ENCODE measurements at places on chromosomes 11 and 22.

DNA sequence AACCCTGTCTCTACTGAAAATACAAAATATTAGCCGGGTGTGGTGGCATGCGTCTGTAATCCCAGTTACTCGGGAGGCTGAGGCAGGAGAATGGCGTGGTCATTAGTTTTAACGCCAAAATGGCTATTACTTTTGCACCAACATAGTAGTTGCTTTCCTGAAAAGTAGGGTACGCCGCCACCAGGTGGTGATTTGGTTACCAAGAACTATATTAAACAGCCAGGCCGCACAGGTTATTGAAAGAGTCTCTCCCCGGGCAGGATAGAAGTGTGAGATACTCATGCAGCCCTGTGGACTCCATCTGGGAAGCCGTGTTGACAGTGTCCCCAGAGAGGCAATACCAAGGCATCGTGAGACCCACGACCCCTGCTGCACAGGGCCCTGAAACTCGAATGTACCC lies 24.6 kb upstream of the LRRC32 start:
- DNase-seq, result no peak

DNA sequence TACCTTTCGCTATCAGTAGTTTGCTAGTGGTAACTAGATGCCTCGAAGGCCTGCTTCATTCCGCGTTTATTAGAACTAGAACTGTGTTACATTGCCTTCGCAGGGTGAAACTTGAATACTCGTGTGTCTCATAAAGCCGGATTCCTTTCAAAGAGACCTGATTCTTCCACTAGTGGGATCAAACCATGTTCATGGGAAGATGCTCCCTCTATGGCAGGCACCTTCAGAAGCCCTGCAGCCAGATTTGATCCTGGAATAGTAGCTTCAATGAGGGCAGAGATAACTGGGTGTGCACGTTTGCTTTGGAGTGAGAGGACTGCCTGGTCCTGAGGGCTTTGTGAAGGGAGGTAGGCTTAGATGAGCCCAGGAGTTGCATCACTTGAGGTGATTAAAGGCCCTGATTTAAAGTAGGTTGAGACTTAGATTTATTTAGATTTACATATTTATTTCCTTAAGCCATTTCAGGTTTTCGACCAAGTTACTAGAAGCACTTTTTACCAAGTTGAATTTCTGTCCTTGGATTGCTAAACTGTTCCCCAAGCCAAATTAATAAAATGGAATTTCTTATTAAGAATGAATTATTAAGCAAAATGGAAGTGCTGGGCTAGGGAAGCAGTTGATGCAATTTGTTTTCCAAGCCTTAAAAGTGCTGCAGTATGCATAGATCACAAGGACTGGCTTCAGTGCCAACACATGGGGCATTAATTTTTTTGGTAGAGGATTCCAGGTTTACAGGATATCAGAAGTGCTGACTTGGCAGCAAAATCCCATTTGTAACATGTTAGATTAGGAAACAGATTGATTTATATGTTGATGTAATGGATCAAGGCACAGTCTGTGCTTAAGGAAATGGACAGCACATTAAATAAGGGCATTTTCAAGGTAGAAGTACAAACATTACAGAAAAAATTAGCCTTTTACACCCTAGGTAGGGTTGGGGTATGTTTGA lies 32.9 kb downstream of the APLP2 start:
- DNase-seq, result no peak

- no peak for DNase-seq
These were observed 9.2 kb downstream of the FBLN1 start for GRCh38 chr22:45511847-45512261.

DNA sequence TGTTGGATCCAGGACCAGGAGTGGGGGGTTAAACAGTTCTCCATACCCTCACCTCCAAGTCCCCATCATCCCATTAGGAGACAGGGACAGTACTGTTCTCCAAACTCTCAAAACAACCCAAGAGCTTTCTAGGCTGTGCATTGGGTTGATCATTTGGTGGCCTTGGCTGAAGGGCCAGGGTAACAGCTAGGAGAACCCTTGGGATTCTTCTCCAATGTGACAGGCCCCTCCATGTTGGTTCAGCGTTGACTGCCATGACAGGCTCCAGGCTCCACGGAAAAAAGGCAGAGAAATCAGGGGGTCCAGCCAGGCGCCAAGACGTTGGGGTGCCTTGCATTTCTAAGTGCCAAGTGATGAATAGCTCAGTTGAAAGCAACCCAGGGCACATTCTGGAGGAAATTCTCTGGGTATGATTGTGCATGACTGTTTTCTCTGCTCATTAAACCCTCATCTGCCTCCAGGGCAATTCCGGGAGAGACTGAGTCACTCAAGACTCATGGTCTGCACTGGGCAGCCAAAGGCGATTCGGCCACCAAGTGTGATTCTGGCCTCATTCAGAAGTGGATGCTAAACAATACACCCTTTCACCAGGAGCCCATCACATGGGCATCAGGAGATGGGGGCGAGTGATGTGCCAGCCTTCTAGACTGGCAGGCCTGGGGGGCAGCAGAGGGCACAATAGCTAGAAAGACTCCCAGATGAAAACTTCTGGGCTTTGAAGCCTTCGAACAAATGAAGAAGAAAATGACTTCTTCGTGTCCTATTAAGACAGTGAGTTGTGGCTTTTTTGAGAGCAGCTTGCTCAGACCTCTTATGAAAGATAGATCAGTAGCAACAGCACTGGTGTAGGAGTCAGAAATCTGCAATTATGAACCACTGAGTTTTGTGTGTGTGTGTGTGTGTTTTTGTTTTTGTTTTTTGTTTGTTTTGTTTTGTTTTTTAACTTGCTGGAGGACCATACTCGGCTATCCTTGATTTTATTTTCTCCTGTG lies 27.7 kb downstream of the CD44 start:
- DNase-seq, result no peak

GRCh38 chr11:61667684-61668305 lies 12.4 kb upstream of the DAGLA start:
- DNase-seq, result no peak

DNA sequence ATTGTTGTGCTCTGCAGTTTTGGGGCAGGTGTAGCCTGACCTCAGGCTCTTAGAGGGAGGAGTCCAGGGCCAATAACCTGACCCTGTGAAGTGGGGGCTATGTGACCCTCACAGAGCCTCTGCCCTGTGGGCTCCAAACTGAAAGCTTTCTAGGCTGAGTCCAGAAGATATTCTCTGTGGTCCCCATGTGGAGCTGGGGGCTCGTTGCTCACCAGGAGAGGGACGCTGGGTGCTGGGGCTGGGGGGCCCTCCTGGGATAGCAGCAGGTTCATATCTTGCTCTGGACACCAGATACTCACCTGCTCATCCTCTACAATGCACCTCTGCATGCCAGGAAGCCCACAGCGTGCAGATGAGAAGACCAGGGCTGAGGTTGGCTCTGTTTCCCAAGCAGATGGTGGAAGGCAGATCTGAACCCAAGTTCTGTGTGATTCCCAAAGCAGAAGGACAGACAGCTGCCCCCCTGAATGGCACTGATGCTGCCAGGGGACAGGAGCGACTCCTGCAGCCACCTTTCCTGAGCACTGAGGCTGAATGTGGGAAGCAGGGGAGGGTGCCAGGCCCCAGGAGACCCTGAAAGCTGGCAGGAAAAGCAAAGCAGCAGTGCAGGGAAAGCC lies 1022.0 kb downstream of the TBC1D22A start:
- DNase-seq, result no peak

DNA sequence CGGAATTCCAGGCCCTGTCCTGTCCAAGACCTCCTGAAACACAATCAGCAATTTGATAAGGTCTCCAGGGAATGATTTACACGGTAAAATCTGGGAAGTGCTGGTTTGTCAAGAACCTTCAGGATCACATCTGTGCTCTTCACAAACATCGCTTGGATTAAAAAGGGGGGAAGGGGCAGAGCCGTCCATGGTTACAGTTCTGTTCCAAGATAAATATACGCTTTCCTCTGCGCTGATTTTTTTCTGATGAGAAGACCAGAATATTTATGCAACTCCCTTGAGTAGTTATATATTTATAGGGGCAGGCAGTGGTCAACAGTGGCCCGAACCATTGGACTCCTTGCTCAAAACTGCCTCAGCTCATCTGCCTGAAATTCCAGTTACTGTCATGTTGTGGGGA lies 9.2 kb upstream of the APOL5 start:
- DNase-seq, result no peak

GRCh38 chr11:11841116-11841722 lies 553 bp upstream of the USP47 start:
- DNase-seq, result peak; percentile 7

- no peak for DNase-seq
These were observed 13.6 kb downstream of the SCARF2 start for GRCh38 chr22:20423906-20424551.

DNA sequence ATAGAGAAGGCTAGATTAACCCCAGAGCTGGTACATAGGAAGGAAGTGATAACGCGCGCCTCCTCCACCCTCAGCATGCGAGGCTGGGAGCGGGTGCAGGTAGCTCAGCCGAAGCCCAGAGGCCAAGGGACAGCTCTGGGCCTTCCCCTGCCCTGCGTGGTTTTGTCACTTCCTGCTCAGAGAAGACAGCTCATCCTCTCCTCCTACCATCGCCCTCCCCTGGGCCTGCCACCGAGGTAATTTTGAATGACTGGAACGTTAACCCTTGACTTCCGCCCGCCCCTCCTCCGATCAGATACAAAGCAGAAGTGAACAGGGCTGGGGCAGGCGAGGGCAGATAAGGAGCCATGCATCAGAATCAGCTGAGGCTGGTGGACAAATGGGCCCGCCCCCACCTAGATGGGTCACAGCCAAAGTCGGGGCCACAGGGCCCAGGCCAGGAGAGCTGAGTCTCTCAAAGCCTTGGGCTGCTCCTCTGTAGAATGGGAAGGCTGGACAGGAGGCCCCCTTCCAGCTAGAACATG lies 1.6 kb downstream of the RAC2 start:
- DNase-seq, result peak; percentile 82

DNA sequence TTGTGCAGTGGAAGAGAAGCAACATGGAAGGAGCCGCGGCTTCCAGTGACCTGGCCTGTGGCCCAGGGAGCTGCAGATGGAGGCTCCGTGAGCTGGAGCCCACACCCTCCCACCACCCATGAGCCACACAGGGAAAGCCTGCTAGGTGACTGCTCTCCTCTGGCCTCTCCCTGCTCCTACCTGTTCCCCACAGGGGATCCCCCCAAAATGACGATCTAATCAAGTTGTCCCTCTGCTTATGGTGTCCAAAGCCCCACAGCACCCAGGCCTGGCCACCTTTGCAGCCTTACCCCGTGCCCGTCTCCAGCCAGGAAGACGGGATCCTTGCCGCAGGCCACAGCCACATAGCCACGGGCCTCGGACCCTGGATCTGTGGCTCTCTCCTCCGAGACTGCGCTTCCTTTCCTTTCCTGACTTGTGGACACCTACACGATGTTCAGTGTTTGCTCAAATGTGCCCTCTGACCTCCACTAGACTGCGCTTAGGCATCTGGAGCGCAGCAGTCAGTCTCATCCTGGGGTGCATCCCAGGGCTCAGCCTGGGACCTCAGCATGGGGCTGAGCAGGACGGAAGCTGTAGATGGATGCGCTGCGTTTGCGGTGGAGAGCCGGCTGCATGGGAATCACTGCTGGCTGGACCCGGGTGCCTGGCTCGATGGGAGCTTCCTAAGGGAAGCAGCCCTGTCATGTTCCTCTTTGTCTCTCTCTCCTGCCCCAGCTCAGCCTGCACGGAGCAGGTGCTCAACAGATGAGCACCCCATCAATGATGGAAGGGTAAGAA lies 133.3 kb downstream of the ST3GAL4 start:
- DNase-seq, result no peak

GRCh38 chr22:26835929-26836528 lies 178.6 kb downstream of the MIAT start:
- peak; percentile 9 for DNase-seq

GRCh38 chr22:30989474-30989873 lies 20.4 kb downstream of the TUG1 start:
- no peak for DNase-seq

DNA sequence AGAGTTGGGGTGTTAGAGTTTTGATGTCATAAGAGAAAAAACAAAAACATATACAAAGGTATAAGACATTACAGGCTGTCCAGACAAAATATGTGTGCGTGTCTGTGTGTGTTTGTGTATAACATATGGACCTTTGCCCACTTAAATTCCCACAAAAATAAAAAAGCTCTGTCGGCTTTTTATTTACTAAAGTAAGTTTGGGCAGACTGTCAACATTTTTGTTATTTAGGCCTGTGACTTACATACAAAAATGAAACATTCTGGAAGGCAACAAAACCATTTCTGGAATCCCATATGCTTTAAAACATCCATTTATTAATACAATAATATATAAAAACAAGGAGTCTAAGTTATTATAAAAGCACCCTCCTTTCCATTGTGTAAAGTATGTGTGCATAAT lies 960.1 kb upstream of the FAT3 start:
- DNase-seq, result no peak

DNA sequence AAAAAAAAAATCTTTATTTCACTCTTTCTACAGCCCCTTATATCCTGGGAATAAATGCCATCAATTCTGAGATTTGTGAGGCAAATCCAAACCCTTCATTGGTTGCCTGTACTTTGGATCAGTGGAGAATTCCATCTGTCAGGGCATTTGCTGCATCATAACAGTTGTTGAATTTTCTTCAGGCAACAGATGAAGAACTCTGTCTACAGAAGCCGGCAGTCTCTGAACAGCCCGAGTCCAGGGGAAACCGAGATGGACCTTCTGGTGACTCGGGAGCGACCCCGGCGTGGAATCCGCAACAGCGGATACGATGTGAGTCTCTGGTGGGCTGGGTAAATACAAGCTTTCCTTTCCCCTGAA lies 82.3 kb downstream of the C11orf91 start:
- no peak for DNase-seq

- DNase-seq, result no peak
These were observed 17.2 kb downstream of the KIAA1671 start for GRCh38 chr22:24969560-24970301.

DNA sequence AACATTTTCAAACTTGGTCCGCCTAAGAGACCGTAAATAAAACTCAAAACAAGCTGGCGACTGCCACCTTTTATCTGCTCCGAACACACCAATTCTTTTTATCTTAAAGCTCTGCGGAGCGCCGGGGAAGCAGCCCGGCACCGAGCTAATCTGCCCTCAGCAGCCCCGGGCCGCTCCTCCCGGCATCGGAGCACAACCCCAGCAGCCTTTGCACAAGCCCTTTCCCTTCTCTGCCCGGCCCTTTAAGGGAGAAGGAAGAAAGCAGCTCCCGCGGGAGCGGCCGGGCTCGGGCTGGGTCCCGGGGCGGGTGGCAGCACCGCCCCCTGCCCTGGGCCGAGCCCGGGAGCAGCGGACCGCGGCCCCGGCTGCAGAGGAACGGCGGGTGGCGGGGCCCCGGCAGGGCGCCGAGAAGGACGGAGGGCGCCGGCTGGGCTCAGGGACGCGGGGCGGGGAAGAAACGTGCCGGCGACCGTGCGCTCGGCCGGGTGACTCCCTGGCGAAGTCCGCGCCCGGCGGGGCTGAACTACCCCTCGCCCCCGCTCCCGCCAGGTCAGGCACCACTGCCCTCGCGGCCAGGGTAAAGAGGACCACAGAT lies 133.6 kb upstream of the C11orf58 start:
- no peak for DNase-seq

Measured in stimulated activated CD4-positive, alpha-beta T cell treated with anti-CD3 and anti-CD28 coated beads, Interleukin-1b, Interleukin-23, amount 100 ng/mL, for 1 hour (primary cell).